Kidney capillary endothelial cell (primary cell): ENCODE measurements at places on chromosomes 5 and 9.

DNA sequence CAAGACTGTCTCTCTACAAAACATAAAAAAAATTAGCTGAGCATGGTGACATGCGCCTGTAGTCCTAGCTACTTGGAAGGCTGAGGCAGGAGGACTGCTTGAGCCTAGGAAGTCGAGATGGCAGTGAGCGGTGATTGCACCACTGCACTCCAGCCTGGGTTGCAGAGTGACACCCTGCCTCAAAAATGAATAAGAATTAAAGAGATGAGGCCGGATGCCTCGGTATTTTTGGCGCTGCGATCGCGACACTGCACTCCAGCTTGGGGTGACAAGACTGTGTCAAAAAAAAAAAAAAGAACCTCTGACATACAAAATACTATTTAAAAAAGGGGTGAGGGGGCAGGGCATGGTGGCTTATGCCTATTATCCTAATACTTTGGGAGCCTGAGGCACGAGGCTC is 7.3 kb downstream of the GPBP1 start:
- no peak for DNase-seq

GRCh38 chr9:78439866-78440830 is 143.2 kb downstream of the PSAT1 start:
- DNase-seq = no peak

DNA sequence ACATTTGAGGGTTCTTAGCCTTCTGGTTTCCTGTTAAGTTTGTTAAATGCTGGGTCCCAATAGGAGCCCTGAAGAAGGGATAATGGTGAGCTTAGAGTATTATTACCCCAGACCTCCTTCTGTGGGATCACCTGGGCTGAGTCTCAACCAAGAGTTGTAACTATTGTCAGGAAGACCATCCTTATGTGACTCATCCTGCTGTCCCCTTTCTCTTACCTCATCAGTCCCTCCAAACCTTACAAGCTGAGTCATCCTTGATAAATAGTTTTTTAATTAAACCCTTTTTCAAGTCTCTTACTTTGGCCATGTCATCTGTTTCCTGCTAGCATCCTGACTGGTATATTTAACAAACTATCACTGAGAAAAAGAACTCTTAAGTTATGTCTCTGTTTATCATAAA is 502.8 kb downstream of the LRRC70 start:
- no peak for DNase-seq

GRCh38 chr9:111066468-111066867 is 28.2 kb upstream of the LPAR1 start:
- no peak for DNase-seq

DNA sequence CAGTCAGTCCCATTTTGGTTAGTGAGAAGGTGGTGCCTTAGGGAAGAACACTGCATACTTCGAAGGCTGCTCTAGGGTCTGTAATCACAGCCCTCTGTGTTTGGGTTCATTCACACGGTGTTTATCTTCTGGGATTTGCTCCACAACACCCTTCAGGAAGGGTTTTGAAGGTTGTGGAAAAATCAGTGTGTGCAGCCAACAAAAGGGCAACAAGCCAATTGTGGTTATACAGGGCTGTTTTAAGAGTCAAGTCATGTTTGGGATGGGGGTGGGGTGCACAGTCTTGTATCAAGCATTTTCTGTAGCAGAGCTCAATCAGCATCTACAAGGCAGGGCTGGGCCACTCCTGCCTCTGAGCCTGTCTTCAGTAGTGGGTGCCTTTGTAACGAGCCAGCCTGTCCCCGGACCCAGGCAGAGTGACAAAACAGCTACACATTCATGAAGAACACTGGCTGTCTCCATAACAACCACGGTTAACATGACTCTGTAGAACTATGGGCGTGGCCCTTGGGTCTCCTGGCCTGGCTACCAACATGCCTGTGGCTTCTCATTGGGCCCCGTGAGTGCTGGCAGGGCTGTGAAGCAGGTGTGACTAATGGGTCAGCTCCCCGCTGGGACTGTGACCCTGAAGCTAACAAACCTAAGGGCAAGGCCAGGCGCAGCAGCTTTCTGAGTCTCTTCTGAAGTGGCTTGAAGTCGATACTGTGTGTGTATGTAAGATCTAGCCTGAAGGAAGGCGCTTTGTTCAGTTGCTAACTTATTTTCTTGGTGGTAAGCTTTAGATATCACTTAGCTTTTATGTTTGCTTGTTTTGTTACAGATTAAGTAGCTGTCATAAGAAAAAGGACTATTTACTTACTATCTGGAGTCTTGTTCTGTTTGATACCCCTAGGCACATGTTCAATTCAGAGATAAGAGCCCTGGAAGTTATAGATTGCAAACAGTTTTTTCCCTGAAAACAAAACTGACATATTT is 27.9 kb upstream of the GOLM1 start:
- DNase-seq = no peak

GRCh38 chr9:86940774-86941173 is 6.5 kb downstream of the GAS1 start:
- DNase-seq = no peak

DNA sequence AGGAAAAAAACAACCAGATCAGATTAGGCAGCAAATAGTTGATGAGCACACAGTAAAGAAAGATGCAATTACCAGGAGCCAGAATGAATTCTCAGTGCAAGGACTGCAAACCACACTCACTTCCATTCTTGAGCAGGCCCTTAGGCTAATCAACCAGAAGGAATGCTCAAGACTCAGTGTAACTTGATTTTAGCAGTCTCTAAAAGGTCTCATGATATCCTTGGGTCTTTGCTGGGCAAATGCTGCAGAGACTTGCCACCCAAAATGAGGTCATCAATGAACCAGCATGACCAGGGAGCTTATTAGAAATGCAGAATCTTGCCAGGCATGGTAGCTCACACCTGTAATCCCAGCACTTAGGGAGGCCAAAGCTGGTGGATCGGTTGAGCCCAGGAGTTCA is 20.1 kb upstream of the TMEM245 start:
- DNase-seq = no peak

DNA sequence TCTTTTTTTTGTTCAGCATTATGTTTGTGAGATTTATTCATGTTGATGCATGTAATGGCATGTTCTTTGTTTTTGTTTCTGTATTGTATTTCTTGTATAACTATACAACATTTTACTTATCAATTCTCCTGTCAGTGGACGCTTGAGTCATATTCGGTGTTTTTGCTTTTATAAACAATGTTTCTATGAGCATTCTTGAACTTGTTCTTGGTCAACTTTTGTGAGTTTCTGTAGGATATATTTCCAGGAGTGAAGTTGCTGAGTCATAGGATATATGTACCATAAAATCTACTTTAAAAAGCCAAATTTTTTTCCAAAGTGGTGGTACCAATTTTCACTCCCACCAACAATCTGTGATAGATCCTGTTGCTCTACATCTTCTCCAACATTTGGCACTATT is 104.8 kb downstream of the VCAN start:
- no peak for DNase-seq

- no peak for DNase-seq
Observed at GRCh38 chr9:131361202-131361833, 32.6 kb upstream of the PRRC2B start.

GRCh38 chr9:125787715-125788114 is 40.5 kb downstream of the PBX3 start:
- no peak for DNase-seq
